Activated naive CD8-positive, alpha-beta T cell treated with anti-CD3 and anti-CD28 coated beads, Interleukin-2, amount 50 U/mL, for 24 hours (primary cell): ENCODE measurements at places on chromosomes 3 and 15.

DNA sequence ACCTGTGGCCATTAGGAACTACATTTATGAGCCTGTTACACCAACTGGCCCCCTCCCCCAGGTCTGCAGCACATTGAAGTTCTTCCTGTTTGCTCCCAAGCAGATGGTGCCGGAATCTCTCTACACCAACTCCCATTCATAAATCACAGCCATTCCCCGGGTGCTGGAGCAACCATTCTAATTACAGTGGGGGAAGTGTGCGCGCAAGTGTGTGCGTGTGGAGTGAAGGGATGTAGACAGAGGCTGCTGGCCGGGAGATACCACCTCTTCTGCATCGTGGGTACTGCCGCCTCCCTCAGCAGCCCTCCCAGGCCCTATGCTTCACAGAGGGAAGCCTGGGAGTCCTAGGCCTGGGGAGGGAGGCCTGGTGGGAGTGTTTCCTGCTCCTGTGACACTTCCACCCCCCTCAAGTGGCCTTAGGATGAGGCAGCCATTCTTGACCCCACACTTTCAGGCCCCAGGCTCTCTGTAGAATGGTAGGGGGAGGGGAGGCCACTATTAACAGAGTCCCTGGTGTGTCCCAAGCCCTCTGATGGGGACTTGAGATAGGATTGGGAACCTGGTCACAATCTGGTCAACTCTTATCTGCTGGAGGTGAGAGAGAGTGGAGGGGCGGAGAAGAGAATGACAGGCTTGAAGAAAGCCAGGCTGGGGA is 69.1 kb downstream of the MAGEF1 start:
- DNase-seq: no peak

DNA sequence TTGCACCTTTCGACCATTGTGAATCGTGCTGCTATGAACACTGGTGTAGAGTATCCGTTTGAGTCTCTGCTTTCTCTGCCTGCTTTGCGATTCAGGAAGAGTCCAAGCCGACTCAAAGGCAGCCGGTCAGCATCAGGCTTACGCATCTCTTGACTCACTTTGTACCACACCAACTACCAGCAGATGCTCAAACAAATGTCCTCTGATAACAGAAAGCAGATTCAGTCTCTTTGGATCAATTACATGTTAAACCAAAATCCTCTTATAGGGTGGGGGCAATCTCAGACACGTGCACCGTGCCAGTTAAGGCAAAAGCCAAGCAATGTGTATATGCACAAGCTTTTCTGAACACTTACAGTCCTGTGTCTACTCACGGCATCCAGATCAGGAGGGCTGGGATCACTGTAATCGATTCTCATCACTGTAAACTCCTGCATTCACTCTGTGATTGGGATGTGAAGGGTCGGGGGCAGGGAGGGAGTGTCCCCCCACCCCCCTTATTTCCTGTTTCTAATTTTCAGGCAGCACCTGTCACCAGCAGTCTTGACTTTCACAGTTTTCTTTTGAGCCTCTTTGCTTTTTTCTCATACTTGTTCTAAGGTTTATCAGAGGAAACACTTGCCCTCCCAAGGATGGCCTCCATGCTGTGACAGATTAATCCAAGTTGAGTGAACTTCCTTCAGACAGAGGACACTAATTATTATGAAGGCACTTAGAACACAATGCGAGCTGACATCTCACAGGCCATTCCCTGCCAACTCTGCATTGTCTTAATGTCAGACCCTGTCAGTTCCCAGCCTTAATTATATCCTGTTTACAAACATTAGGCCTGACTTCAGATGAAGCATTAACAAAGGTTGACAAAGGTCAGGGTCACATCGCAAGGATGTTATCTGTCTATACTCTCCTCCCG is 153.5 kb downstream of the MECOM start:
- DNase-seq: no peak

- DNase-seq: no peak
Observed at GRCh38 chr3:149356044-149356592, 21.3 kb downstream of the TM4SF1 start.

GRCh38 chr15:29825227-29825626 is 3.0 kb upstream of the TJP1 start:
- DNase-seq: no peak

- no peak for DNase-seq
Observed at GRCh38 chr3:4220065-4220464, 83.1 kb upstream of the SETMAR start.

DNA sequence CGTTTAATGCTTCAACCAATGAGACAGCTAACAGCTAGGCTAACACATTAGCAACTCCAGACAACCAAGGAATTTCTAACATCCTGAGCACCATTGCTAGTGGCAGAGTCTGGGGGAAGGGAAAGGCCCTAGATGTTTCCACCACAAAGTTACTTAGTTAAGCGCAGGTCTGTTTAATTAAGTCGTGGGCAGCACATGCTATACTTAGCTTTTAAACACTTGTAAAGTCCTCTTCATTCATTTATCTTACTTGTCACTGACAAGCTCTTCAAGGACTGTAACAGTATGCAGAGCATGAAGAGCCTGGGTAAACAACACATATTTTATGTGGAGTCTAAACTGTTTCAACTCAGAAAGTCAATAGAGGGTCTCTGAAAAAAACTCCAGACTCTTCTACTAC is 221.1 kb upstream of the WNT5A start:
- DNase-seq: no peak

DNA sequence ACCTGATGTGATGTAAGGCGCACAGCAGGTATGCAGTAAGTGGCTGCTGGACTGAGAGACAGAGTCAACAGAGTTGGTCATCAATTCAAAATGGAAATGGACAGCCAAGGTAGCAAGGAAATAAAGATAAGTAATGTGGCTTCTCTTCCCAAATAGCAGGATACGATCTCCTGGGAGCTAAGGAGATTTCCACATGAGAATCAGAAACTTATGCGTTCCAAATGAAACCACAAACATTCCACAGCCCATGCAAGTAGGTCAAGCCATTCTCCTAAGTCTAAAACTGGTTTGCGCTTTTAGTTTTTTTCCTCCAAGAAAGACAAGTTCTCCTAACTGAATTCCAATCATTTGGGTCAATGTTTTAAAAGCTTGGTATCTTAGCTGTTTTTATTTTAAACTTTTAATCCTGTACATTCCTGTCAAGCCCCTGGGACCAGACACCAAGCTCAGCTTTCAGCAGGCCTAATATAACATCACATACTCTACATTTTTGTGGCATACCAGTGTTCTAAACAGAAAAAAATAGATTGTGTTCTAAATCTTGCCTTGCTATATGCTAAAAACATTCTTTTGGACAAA is 73.7 kb upstream of the TSPAN3 start:
- DNase-seq: no peak

GRCh38 chr3:55884066-55884465 is 397.0 kb upstream of the WNT5A start:
- DNase-seq: no peak

- no peak for DNase-seq
Observed at GRCh38 chr3:41330465-41330864, 131.2 kb downstream of the CTNNB1 start.

DNA sequence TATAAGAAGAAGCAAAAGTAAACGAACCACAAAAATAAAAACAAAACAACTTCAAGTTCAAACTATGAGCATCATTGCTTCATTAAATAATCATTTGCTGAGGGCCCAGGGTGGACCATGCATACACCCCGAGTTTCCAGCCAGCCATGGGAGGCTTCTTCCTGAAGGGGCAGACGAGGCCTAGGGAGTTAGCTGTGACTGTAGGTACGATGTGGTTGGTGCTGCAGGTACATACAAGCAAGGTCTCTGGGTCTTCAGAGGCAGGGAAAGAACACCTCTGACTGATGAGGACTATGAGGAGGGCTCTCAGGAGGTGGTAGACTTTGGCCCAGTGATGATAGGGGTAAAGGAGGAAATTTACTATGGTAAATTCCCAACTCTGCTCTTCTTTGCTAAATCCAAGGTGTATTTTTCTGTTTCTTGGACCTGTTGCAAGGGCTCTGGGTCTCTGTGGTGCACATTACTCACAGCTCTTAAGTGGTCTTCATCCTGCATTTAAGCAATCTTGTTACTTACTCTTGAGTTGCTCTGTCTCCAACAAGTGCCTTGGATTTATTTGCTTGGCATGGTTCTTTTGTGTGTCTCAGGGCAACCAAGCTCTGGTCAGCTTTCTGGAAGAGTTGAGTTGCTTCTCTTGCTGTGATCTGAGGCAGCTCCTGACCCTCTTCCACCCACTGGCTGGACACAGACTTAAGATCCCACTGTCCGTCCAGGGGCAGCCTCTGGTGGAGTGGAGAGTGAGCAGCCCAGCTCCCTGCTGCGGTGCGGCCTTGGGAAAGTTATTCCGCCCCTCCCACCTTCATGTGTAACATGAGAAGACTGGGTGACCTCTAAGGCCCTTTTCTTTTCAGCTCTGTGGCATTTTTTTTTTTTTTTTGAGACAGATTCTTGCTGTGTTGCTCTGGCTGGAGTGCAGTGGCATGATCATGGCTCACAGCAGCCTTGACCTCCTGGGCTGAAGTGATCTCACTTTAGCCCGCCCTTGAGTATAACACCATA is 56.1 kb upstream of the KIF23 start:
- no peak for DNase-seq

GRCh38 chr15:55627730-55628368 is 39.7 kb upstream of the PYGO1 start:
- DNase-seq: no peak

DNA sequence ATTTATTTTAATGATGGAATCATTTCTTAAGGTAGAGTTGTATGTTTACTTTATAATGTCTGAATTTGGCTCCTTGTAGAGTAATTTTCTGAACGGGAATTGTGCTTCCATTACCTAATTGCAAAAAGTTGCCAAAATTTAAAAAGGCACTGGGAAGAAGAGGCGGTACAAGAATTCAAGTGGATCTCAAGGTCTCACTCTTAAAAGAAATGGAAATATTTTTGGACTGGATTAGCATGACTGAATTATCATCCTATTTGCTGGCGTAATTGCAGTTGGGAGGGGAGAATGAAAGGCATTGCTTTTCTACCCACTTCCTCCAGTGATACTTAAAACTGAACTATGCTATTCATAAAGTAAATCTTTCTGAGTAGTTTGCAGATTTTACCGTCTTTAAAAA is 46.2 kb downstream of the COL8A1 start:
- DNase-seq: no peak

- DNase-seq: peak; percentile 36
Observed at GRCh38 chr15:69760258-69760845, 307.7 kb downstream of the RPLP1 start.

DNA sequence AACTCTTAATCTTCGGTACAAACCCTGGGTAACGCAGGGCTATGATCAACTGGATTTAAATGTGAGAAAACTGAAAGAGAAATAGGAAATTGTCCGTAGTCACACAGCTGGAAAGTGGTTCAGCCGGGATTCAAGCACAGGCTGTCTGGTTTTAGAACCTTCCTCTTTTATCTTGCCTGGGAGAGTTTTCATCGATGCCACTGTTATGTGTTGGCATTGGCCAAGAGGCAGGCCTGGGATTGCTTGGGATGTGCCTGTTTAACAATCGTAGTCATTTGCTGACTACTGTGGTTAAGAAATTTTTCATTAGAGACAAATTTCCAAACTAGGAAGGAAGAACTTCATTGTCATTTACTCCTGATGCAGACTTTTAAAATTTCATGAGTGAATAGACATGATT is 4.3 kb downstream of the MCTP2 start:
- DNase-seq: no peak

- no peak for DNase-seq
Observed at GRCh38 chr3:83500422-83500821, 1458.4 kb upstream of the CADM2 start.

DNA sequence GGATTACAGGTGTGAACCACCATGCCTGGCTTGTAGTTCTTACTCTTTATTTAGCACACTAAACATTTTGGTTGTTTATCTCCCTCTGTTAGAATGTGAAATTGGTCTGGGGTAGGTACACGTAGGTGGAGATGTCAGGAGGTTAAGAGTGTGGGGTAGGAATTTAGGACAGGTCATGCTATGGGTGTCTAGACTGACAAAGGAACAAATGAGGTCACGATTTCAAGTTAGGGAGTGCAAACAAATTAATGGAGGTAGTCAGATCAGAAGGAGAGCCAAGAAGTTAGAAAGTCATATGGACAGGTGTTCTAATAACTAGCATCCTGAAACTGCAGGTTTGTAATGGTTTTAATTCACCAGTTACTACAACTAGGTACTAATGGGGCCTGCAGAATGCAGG is 19.8 kb downstream of the CDV3 start:
- no peak for DNase-seq

DNA sequence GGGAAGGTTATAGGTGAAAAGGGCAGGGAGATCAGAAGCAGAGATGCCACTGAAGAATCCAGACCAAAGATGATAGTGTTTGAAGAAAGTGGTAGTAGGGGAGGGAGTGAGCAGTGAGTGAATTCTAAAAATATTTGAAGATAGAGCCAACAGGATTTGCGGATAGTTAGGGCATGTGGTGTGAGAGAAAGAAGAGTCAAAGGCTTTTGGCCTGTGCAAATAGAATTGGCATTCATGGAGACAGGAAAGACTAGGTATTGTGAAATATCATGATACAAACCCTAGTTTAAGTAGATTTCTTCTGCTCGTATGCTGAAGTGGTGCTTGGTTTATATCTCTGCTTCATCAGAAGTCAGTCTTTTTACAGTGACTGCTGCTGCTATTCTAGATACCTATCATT is 224.2 kb upstream of the CFAP20DC start:
- DNase-seq: no peak

DNA sequence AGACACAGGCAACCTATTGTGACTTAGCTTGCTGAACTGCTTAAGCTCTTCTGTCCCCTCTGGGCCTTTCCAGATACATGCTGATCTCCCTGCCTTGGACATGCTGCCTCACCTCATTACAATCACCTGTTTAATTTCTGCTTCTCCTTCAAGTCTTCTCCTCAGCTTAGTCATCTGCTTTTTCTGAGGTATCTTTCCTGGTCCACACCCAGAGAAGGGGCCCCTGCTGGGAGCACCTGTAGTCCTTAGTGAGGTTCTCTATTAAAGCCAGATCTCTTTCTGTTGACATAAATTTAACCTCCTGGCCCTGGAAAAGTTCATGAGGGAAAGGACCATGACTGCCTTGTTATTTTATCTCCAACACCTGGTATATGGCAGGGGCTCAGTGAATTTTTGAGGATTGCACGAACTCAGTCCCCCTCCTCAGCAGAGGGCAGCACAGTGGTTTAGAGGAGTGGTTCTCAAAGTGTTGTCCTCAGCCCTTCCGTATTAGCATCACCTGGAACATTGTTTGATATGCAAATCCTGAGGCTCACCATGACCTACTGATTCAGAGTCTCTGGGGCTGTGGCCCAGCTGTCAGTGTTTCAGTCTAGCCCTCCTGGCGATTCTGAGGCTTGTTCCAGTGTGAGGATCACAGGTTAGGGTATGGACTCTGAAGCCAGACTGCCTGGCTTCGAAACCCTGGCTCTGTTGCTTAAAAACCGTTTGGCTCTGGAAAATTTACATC is 12.7 kb downstream of the COL6A6 start:
- no peak for DNase-seq
